ENCODE measurements at places on chromosomes 2 and 18.

DNA sequence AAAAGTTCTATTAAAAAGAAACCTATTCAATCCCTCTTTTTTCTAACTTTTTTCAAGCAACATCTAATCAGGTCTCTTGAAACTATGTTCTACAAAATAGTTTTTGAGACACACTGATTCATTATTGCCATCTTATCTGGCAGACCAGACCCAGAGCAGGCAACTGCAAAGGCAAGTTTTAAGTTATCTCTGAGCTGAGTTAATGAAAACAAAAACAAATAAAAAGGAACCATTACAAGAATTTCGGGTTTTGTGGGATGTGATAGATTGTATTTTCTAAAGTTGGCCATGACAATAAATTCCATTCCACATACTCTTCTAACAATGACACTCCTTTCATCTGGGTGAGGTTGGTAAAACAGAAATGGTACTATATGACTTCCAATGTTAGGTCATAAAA, 15.2 kb upstream of the TWSG1 start:
- no peak for DNase-seq

DNA sequence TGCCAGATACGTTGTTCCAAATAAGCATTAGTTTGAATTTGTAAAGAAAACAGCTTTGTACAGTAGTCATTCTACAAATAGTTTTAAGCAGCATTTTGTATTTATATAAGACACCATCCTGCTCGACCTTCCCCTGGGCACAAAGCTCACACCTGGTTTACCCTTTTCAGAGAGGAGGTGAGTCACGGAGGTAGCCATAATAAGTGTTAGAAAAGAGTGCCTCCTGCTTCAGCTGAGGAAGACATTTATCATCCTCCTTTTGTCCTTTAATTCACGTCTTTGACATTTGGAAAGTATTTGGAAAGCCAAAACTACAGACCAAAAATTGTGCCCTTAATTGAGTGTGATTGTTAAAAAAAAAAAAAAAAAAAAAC, 6.8 kb downstream of the RAB12 start:
- DNase-seq, result no peak

DNA sequence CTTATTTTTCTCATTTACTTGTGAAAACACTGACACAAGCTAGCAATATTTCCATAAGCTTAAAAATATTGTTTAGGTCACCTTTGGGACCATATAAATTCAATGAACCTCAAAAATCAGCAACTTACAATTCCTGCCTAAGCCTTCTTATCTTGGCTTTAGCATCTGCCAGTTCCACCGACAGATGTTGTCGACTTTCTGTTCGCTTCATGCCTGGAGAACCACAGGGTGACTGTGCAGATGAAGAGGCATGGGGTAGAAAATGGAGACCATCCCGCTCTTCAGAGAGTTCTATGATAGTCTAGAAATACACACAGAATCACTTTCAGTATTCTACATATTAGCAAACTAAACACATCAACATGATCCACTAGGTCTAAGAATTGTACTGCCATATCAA, 64.2 kb downstream of the CCDC88A start:
- no peak for DNase-seq

GRCh38 chr2:109045505-109045904, 56.5 kb upstream of the EDAR start:
- DNase-seq, result no peak

GRCh38 chr2:1728821-1729220, 15.5 kb downstream of the PXDN start:
- DNase-seq, result no peak

GRCh38 chr2:177211169-177211568, 1.4 kb upstream of the HNRNPA3 start:
- no peak for DNase-seq

- DNase-seq, result no peak
Measured at GRCh38 chr2:128554151-128554769, 235.6 kb upstream of the HS6ST1 start.

DNA sequence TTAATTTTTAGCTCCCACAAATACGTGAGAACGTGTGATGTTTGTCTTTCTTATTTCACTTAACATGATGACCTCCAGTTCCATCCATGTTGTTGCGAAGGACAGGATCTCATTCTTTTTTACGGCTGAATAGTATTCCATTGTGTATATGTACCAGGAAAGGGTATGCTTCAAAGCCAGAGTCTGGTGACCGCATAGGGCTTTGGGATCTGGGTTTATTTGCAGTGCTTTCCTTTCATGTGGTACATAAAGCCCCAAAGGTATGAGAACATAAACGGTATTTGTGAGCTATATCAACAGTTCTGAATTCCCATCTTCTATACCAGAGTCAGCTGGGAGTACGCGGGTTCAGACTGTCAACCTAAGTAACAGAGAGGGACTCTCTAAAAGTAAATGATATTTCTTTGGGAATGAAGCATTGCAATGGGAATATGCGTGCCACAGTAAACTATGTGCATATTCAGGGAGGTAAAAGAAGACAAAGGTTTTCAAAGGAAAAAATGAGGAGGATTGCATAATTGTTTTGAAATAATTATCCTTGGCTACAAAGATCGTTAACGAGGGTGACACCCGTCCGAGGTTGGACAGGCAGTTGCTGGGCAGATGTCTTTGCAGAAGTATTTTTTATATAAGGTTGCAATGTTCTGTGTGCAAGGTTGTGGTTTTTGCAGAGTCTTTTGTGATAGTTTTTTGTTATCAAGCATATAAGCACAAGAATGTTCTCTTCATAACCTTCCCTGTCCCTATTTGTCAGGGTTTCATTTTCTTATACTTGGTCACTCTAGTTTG, 24.4 kb downstream of the CRYGD start:
- DNase-seq, result no peak

- no peak for DNase-seq
Measured at GRCh38 chr2:133382566-133382965, 185.7 kb downstream of the NCKAP5 start.

- DNase-seq, result no peak
Measured at GRCh38 chr2:38147333-38148121, 71.6 kb upstream of the CYP1B1 start.

- no peak for DNase-seq
Measured at GRCh38 chr2:11876436-11876835, 130.0 kb downstream of the LPIN1 start.

DNA sequence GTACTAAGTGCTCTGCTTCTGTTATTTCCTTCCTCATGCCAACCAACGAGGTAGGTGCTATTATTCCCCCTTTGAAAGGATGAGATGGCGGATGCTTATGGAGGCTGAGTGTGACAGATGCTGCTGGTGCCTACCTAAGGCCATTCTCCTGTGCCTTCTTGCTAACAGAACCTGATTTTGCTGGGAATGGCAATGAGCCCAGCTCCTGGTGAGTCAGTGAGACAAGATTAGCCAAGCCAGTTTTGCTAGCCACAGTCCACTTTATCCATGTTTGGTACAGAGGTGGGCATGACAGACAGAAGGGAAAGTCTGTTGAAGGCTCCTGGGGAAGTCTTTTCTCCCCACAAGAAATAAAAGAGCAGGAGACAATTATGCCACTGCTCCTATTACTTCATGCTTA, 43.7 kb upstream of the TMEM163 start:
- no peak for DNase-seq

DNA sequence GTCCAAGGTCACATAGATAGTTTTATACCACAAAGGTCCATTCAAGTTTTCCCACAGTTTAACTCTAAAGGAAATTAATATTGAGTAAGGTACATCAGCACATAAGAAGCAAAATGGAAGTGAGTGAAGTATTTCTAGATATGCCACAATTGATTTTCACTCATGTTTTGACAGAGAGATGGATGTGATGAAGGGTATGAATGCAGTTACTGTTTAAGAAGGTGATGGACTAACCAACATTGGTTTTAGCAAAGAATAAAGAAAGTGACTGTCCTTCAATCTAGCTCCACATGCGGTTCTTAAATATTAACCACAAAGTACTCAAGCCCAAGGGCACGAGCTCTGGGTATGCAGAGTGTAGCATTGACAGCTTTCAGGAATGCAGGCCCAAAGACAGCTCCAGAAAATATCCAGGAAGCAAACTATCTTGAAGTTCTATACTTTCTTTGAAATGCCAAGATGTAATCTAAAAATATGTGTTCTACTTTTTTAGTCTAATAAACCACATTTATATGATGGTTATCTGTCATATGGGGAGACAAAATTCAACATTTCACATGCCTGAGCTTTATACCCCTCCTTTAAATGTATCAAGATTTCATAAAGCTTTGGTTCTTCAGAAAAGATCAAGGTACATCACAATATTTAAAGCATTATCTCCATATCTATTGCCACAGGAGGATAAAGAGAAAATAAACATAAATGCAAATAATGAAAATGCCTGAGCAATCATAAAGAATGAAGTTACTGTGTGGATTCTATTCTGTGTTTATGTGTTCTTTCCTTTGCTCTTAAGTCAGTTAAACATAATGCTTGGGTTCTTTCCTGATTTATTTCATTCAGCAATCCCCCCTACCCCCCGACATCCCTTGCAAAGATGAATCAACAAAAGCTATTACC, 6.7 kb upstream of the SCN1A start:
- DNase-seq, result no peak

DNA sequence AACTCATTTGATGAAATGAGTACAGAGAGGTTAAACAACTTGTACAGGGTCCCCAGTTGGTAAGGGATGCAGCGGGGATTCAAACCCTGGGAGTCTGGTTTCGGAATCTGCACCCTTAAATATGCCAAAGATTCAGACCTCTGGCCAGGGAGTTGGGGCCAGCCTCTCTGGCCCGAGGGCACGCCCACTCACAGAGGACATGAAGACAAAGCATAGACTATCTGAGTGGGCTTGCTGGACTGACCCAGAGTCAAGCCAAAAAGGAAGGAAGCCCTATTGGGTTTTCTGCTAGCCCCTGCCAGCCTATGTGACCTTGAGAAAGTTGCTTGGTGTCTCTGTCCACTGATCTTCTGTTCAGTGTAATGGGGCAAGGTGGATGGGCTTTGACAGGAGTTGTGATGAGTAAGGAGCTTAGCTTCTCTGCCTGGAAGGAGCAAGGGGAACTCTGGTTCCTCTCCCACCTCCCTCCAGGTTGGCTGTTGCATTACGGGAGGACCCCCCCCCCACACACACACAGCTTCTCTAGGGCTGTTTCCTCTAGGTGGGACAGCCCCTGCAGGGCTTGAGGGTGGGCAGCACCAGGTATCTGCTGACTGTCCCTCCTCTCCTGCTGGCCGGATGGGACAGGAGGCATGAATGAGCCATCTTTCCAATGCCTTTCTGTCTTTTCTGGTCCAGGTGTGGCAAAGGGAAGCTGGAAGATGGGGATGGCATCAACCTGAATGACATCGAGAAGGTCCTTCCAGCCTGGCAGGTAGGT, 131.3 kb downstream of the CTIF start:
- no peak for DNase-seq

- DNase-seq, result no peak
Measured at GRCh38 chr2:62152000-62152399, 43.9 kb upstream of the B3GNT2 start.

DNA sequence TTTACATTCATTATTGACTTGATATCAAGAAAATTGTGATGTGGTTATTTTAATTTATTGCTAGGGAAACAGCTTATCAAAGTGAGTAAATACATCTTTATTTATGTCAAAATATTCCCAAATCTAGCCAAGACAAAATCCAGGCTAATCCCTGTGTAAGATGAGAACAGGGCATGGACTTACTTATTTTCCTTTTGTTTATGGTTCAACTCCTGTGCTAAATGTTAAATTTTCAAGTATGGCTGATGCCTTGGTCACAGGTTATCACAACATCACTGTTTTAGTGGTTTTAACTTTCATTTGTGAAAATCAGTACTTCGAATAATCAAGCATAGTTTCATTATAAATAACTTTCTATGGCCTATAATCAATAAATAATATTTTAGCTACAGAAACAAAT, 657.0 kb upstream of the SYT4 start:
- DNase-seq, result no peak

DNA sequence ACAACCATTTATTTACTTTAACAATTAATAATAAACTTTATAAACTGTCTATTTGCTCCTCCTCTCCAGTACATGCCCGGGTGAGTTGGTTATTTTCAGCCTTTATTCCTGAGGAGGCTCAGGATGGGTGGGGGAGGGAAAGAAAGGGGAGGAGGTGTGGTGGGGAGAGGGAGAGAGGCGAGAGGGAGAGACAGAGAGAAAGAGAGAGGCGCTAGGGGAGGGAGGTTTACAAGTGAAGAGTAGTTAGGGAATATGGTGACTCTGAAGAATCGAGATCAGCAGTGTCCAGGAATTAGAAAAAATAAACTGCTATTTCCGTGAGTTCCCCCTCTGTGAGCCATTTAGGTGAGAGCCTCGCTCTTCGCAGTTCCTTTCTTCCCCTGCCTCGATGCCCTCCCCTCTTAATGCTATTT, 138.9 kb downstream of the MEIS1 start:
- no peak for DNase-seq

DNA sequence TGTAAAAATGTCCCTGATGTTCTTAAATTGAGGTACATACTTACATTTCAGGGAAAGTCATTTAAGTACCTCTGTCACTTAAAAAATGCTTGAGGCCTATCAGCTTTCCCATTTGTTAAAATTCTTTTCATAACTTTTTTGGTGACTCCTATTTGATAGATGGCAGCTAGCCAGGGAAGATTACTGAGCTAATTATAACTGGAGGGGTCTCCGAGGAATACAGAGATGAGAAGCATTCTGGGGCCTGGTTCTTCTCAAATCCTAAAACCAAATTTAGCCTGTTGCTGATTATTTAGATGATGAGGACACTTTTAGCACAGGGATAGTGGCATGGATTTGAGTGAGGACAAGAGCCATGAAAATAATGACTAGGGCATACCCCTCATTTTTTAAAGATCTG, 4.8 kb downstream of the UGP2 start:
- no peak for DNase-seq

GRCh38 chr2:128395640-128396499, 77.2 kb upstream of the HS6ST1 start:
- DNase-seq, result no peak

DNA sequence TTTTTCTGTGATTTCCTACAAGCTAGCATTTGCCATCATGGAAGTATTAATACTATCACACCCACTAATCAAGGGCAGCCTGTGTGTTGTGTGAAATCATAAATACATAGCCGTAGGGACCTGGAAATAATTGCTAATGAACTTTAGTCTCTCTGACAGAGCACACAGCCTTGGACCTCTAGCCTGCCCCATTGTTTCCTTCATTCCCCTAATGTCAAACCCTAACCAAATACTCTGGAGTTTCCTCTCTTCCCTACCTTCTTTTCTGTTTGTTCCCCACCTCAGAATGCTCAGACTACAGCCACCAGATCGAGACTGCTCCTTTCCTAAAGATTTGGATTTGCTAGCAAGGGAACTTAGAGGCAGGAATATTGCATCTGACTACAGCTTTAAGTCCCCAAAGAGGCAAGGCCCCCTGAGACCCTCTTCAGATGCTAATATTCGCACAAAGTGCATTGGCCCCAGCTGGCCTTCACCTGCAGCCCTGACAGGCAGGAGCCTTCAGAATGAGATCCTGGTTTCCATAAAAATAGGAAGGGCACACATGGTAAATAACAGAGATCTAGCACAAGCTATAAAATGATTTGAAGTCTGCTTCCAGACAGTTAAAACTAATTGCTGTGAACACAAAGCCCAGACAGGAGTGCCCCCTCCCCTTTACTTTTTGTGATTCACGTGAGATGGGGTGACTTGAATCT, 279.2 kb upstream of the DCC start:
- DNase-seq, result no peak

- no peak for DNase-seq
Measured at GRCh38 chr18:60471652-60472051, 99.1 kb upstream of the MC4R start.

- DNase-seq, result no peak
Measured at GRCh38 chr2:43265421-43265820, 39.0 kb upstream of the ZFP36L2 start.

Measured in stimulated activated effector memory CD8-positive, alpha-beta T cell treated with anti-CD3 and anti-CD28 coated beads, Interleukin-12 subunit alpha, Interleukin-12 subunit beta, amount 100 ng/mL, for 72 hours (primary cell).